Retina (tissue), 1 donor: ENCODE measurements at places on chromosomes 5 and 9.
A peak's percentile ranks its signal among the peaks of the same experiment; 100 is the strongest.

GRCh38 chr5:133883916-133884315 lies 84.5 kb downstream of the C5orf15 start:
- DNase-seq = no peak

GRCh38 chr9:105978336-105978735 lies 284.0 kb downstream of the TMEM38B start:
- no peak for DNase-seq

DNA sequence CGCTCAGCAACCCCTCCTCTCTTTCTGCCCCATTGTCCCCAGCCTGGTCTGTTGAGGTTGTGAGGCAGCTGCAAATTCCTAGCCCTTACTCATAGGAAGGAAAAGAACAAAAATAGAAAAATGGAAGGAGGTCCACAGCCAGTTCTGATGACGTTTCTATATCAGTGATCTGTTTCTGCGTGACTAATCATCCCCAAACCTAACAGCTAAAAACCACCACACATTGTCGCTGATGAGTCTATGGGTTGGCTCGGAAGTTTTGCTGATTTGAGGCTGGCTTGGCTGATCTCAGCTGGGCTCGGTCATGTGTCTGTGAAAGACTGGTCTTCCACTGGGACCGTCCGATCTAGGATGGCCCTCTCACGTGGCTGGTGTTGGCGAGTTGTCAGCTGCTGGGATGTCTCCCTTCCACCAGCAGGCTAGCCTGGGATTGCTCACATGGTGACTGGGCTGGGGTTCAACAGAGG lies 200.6 kb upstream of the ZNF618 start:
- no peak for DNase-seq

GRCh38 chr9:133920471-133920870 lies 71.7 kb downstream of the VAV2 start:
- no peak for DNase-seq

- DNase-seq = peak; percentile 68
These were observed 4.8 kb upstream of the SMU1 start for GRCh38 chr9:33081128-33081851.

DNA sequence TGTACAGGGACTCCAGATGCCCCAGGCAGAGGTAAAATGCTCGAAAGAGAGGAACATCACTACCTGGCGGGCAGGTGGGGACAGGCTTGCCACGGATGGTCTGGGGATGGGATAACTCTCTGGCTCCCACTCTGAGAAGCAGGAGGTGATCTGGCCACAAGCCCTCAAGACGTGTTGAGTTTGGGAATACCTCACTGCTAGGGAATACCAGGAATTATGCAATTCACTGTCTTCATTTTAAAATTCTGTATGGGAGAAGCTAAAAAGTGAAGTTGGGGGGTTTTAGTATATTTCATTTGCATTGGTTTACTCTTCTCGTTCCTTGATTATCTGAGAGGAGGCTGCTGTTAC lies 510.4 kb downstream of the CCDC171 start:
- DNase-seq = no peak

DNA sequence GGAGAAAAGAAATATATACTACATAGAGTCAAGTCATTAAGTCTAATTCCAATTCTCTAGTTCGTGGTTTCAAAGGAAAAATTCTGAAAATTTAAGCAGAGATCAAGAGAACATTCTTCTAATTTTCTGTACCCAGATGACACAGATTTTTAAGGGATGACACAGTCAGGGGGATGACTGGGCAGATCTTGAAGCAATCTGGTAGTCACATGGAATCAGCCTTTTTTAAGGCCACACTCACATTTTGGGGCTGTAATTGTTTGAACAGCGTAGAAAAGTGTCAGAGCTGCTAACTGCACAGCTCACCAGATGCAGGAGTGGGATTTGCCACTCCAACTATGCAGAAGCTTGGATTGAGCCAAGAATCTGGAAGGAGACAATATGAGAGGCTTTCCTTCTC lies 20.4 kb downstream of the PDE4D start:
- no peak for DNase-seq

GRCh38 chr9:17723656-17724055 lies 144.8 kb downstream of the SH3GL2 start:
- DNase-seq = no peak

DNA sequence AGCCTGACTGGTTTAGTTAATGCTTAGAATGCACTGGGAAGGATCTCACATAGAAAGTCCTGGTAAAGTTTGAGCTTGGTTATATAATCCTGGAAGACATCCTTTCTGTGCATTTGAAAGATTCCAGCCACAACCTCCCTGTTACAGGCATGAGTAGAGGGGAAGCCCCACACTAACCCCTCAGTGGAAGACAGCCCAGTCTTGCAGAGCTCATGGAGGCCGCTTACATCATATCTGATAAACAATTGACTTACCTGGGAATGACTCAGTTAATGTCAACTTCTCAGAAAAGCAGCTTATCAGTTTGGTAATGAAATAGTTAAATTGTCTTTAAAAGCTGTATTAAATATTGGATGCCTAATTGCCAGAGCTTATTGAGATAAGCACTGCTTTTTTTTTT lies 28.1 kb upstream of the PDE8B start:
- no peak for DNase-seq

- DNase-seq = no peak
These were observed 60.2 kb upstream of the FBXL7 start for GRCh38 chr5:15439801-15440200.

DNA sequence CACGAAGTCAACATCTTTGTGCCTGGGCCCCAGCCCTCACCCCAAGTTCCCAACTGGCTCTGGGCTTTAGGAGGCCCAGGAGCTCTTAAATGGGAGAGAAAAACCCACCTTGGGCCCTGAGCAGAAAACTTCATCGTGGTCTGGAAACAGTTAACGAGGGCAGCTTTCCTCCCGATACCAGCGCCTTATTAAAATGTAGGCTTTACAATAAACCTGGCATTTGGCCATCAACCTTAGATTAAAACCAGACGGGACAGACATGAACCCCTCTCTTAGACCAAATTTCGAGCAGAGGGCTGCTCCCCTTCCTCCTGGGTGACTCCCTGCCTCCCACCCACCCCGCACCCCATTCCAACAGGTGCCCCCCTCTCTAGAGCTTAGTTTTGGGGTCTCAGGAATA lies 39.4 kb downstream of the PRRX2 start:
- no peak for DNase-seq

GRCh38 chr5:6712142-6712576 lies 1.1 kb upstream of the TENT4A start:
- peak; percentile 90 for DNase-seq

- no peak for DNase-seq
These were observed 84.5 kb downstream of the PRRT1B start for GRCh38 chr9:131629825-131630204.

DNA sequence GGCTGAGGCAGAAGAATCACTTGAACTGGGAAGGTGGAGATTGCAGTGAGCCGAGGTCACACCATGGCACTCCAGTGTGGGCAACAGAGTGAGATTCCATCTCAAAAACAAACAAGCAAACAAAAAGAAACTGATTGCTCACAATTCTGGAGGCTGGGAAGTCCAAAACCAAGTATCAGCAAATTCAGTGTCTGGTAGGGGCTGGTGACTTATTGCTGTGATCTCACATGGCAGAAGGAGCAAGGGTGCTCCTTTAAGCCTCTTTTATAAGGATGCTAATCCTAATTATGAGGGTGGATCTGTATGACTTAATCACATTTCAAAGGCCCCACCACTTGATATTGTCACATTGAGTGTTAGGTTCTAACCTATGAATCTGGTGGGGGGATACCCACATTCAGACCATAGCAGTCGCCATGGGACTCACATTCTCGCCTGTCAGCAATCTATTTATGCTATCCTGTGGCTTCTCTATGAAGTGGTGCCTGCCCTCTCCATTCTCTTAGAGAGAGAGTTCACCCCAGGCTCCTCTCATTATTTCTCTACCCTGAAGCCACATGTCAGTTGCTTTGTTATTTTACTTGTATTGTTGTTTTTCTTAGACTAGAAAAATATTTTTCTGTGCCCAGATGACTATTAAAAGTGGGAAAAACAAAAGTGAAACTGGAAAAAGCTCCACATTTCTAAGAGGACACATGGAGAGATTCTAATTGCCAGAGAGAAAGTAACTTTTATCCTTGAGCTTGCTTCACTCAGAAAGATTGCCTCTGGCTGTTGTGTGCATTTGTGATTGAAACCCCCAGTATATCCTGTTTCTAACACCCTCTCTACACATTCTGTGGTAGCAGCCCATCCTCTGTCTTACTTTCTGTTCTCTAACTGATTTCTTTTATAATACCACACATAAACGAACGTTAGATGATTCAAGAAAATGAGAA lies 18.8 kb upstream of the PRLR start:
- no peak for DNase-seq

DNA sequence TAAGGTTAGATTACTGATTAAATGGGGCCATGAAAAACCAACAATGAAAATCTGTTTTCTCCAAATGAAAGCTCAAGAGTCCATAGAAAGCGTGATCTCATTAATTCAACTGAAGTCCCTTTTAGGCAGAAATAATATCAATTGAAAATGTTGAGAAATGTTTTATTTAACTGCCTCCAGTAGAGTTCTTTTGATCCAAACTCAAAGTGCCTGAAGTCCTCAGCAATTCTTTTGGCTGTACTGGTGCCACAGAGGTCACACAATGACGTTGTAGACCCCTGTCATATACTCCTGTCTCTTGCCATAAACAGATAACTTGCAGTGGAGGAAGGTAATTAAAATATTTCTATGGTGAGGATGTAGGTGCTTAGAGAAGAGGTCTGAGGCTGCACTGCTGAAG lies 1420.5 kb downstream of the CDH12 start:
- DNase-seq = no peak

DNA sequence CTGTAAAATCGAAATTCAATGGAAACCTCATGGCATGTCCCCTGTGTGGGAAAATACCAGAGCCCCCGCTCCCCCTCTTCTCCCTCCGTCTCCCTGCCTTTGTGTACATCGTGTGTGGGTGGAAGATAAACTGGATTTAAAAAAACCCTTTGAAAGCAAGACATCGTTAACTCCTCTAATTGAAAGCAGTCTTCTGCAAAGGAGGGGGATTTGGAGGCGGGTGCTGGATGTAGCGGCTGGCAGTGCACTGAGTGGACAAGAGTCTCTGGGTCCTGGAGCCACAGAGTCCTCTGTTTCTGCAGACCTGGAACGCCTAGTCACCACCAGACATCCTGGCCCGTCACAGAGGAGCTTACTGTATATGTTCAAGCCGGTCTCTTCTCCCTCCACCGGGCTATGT lies 169.4 kb downstream of the PAPPA start:
- peak; percentile 53 for DNase-seq

DNA sequence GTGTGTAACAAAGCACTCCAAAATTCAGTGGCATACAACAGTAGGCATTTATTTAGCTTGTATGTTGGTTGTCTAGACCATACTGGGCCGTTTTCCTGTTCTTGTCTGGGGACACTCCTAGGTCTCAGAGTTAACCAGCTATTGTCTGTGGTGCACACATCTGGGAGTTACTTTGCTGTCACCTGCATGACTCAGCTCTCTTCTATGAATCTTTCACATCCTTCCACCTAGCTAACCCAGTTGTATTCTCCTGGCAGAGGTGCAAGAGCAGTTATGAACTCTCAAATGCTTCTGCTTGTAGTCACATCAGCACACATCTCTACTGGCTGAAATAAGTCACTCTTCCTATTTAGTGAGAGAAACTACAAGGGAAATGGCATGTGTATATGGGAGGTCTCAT lies 138.1 kb downstream of the BAAT start:
- no peak for DNase-seq

DNA sequence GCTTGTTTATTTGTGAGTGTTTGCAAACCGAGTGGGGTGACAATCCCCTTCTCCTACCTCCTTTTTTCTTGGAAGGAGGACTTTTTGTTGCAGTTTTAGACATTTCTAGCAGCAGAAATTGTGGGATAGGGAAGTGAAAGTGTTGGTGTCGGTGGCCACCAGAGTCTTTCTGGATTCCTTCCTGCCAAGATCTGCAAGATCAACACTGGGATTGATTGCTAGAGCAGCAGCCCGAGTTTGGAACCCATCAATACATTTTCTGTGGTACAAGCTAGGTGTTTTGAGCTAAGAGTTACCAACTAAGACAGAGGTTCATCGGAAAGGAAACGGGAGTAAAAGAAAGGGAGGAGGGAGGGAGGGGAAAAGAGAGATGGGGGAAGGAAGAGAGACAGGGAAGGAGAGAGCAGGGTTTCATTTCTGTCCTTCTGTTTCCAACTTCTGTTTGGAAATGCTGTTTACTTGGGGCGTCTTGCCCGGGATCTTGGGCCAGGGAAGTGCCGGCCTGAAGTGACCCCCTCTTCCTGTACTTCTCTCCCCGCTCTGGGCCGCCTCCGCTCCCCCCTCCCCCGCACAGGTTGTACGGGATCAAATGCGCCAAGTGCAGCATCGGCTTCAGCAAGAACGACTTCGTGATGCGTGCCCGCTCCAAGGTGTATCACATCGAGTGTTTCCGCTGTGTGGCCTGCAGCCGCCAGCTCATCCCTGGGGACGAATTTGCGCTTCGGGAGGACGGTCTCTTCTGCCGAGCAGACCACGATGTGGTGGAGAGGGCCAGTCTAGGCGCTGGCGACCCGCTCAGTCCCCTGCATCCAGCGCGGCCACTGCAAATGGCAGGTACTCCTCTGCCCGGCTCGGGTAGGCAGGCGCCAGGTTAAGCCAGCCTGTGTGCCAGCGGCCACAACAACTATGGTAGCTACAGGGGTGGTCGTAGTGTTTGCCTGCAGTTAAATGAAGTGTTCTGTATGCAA lies 4.0 kb downstream of the ISL1 start:
- DNase-seq = peak; percentile 76

GRCh38 chr9:113990975-113991471 lies 87.1 kb downstream of the AMBP start:
- DNase-seq = no peak

DNA sequence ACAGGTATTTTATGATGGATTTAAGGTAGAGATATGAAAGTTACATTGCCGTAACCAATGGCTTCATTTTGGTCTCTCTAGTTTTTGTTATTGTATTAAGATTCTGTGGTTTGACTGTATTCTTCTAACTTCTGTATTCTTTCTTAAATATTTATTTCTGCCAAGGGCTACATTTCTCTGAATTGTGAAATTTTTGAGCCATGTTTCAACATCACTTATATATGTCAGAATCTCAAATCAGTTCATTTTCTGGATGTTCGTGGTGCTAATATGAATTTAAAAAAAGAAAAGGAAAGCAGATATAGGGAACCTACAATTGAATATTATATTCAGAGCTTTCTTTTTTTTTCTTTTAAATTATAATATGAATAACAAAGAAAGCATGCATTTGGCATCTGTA lies 142.7 kb downstream of the ANXA1 start:
- DNase-seq = no peak

DNA sequence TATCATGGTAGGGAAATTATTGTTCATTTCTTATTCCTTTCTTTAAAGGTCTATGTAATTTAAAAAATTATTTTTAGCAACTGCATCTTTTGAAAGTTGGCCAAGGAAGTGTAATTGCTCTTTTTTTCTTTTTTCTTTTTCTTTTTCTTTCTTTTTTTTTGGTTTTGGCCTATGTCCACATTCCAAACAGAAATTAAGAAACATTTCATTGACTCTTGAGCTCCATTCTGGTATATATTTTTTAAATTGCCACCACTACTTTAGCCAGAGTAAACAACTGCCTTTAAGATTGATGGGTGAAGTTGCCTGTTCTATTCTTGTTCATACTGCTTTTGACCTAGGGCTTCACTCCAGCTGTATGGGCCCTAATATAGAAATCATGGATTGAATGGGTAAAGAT lies 75.8 kb upstream of the TMEM171 start:
- no peak for DNase-seq
